Endothelial cell (in vitro differentiated cells): ENCODE measurements at places on chromosomes 1 and 21.

DNA sequence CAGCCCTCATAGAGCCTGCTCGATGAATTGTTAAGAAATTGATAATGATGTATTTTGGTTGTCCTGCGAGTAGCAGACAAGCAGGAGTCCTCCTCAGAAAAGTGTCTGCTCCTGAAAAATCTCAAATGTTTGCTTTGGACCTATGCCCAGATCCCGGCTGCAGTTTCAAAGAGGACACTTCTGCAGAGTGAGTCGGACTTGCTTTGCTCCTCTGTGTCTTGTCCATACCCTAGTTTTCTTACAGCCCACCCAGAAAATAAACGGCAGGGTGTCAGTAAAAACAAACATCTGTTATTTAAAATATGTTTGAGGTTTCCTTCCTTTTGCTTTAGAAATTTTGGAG is 2.8 kb downstream of the S100A10 start:
- no peak for DNase-seq

DNA sequence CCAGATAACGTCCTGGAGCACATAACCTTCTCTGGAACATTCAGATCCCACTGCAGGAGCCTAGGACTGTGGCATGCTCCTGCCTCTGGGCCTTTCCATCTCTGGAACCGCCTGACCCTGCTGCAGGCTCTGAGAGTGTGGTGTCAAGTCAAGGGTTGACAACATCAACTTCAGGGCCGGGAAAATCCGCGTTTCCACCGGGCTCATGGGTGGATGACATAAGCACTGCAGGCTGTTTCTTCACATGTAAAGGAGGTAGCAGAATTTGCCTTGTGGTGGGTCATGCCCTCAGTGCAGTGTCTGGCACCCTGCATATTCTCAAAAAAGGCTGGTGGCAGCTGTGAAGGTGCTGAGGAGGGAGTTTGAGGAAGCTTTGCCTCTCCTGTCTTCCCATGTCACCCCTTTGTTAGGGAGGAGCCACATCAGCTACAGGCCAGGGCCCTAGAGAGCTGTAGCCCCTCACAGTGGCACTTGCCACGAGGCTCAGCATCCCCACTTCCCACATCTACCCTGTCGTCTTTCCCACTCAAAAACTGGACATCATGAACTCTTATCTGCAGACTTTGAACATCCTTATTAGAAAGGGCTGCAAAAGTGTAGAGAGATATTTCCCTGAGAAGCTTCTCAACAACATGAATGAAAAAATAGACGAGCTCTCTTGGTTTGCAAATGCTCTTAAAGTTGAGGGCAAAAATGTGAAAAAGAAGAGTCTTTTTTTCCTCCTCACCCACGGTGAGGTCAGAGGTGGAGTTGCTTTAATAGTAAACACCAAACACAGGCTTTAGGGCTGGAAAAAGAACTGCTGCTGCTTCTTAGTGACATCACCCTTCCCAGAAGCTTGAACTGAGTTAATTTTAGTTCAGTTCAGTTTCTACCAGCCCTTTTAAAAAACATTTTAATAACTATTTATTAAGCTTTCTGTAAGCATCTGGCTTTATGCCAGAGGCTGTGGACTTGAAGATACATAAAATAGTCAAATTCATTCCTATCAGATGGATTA is 121.3 kb downstream of the HUNK start:
- DNase-seq, result no peak

DNA sequence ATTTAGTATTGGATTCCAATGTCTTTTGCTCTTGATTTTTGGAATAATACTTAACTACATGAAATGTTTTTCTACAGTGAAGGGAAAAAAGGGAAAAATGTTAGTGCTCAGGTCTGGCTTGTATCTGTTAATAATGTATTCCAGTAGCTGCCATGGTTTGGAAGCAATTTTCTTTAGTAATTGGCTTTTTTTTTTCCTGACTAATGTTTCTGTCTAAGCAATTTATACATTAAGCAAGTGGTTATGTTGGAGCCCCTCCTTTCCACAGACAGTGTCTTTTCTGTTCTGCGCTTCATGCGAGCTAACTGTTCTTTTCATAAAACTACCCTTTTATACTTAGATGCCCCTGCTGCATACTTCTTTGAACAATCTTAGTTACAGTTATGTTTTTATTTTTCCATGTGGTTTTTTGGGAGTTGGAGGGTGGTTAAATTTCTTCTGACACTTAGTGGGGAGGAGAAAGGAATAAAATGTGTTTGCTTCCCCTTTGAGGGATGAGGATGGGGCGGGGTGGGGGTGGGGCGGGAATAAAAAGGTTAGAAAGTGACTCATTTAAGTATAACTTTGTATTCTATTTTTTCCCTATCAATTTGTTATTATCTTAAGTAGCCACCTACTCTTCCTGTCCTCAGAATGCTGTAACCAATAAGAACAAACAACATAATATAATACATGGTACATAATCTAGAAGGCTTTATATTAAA is 83.1 kb downstream of the CLIC4 start:
- DNase-seq, result no peak

GRCh38 chr21:30758306-30758705 is 3.1 kb upstream of the KRTAP21-1 start:
- DNase-seq, result no peak

- DNase-seq, result no peak
These were observed 269.7 kb downstream of the FOXD2 start for GRCh38 chr1:47707503-47707902.

- no peak for DNase-seq
These were observed 28.4 kb downstream of the CACHD1 start for GRCh38 chr1:64498325-64498724.

DNA sequence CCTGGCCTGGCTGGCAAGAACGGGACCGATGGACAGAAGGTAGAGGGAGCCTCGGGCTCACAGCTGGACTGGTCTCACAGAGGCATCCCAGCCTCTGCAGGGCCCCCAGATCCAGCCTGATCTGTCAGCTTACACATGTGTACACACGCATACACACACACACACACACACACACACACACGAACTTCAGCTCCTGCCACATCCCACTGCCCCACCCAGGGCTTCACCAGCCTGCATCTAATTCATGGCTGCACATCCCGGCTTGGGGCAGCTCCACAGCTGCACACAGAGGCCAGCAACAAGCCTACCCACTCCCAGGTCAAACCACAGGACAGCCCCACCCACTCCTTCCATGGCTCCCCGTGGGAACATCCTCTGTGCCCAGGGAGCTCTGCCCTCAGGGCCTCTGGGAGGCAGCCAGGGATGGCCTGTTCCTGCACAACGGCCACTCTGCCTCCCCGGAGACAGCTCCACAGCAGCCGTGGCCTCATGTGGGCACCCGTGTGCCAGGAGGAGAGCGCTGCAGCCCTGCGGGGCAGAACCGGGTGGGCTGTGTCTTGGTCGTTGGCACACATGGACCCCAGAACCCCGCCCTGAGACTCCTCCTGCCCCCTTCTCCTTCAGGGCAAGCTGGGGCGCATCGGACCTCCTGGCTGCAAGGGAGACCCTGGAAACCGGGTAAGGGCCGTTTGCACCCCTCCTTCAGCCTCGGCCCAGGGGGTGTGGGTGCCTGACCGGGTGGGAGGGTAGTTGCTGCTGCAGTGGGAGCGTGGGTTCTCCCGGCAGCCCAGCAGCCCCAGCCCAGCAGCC is 19.1 kb downstream of the COL6A2 start:
- DNase-seq, result peak; percentile 2

DNA sequence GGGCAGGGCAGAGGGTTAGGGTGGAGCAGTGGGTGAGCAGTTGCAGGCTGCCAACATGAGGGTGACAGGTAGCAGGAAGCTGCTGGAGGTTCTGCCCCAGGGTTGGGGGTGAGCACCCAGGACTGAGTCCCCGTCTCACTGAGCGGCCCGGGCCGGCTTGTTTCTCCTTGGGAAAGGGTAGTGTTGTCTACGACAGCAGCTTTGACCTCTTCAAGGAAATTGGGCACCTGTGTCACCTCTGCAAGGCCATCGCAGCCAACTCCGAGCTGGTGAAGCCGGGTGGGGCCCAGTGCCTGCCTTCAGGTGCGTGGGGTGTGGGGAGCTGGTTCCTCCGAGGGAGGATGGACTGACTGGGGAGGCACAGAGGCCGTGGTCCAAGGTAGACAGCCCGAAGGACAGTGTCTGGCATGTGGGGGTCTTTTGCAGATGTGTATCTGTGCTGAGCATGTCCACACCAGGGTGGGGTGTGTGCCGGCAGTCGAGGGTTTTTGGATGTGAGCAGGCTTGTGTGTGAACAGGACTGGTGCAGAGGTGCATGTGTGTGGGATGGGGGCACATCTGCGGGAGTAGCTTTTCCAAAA is 51.9 kb downstream of the DISP3 start:
- no peak for DNase-seq

GRCh38 chr1:147083919-147084272 is 88.4 kb downstream of the PRKAB2 start:
- no peak for DNase-seq

- DNase-seq, result no peak
These were observed 126.5 kb upstream of the TNFSF4 start for GRCh38 chr1:173333581-173333980.

- DNase-seq, result no peak
These were observed 7.0 kb downstream of the SH2D5 start for GRCh38 chr1:20725189-20726117.

- no peak for DNase-seq
These were observed 149.3 kb downstream of the AK5 start for GRCh38 chr1:77430966-77431690.

DNA sequence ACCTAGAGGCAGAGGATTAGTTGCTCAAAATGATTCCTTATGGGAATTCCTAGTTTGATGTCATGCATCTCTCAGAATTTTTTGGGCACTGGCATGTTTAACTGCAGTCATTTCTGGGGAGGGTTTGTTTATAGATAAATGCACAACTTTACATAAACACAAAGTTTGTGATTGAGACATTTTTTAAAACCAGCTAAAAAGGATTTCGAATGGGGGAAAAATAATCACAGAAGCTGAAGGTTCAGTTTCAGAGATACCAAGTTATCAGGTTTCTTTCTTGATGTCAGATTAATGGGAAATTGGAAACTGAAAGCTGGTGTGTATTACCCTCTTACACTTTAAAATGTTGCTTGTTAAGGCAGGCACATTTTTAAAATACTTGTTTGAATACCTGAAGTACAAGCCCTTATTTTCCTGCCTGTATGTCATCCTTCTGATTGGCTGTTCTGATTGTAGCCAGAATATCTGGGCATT is 72.1 kb downstream of the DISP1 start:
- no peak for DNase-seq

DNA sequence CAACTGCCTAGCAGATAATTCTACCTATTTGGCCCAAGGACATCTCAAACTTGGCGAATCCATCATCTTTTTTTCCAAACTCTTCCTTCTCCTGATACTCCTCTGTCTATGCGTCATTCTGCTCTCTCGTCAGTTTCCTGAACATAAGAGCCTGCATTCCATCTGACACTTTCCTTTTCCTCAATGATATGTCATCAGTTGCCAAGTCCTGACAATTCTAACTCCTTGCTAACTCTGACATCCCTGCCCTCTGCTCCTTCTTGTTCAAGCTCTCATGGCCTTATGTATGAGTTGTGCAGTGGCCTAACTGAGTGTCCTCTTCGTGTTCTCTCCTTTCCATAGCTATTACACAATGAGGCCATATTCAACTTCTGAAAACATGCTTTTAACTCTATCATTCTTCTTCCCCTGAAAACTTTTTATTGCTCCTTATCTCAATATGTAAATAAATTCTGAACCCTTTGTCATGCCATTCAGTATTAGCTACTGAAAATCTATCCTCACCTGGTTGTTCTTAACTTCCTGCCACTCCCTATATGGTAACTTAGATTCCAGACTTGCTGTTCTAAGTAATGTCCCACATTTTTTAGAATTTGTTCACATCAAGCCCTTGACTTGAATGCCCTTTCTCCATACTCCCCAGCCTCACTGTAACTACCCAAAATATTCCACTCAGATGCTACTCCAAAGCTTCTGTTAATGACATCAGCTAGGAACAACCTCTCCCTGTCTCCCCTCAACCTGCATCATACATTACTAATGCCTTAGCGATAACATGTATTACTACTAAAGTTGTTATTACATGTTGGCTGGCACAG is 11.5 kb downstream of the PALMD start:
- no peak for DNase-seq

DNA sequence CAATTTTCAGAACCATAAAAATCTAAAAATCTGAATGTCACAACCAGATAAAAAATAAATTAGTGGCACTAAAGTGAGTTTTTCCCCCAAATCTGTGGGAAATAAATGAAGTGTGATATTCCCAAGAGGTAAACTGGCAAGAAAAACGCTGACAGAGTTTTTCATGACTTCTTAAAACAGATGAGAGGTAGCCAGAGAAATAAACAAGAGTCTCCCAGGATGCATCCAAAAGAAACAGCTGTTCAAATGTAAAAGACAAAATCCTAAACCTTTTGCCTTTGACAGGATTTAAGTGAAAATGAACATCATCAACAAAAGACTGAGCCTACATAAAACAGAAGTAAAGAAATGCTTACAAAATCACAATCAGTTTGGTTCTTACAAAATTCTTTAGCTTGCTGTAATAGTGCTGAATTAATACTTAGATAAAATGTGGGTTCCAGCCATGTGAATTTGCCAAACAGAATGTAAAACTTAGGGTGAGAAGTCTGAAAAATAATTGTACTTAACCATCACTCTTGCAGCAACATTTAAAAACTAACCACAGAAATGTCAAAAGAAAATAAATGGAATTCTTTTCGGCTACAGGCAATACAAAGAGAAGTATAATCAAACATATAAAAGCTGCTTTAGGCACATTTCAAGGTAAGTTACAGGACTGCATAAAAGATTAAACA is 133.6 kb downstream of the EIF4G3 start:
- DNase-seq, result no peak

- no peak for DNase-seq
These were observed 92.6 kb downstream of the NID1 start for GRCh38 chr1:235972311-235972689.

DNA sequence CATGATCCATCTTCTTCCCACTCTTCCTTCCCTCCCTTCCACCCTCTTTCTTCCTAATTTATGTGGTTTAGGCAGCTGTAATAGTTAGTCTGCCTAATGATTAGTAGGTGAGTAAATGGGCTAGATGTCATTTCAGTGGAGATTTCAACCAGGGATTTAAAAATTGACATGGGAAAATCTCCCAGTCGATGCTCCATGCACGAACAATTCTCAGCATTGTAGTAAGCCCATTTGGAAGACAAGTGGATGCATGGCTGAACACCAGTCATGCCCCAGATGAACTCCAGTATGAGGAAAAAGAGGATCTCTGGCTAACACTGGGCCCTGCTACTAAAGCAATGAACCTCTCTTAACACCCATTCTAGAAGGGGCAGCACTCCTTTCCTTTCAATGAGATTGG is 25.3 kb downstream of the CHI3L2 start:
- DNase-seq, result no peak

- no peak for DNase-seq
These were observed 228.4 kb downstream of the SEC16B start for GRCh38 chr1:177741476-177741875.

- DNase-seq, result no peak
These were observed 8.7 kb downstream of the TOR3A start for GRCh38 chr1:179090522-179090921.
